Activated CD8-positive, alpha-beta memory T cell treated with anti-CD3 and anti-CD28 coated beads, Interleukin-2, amount 10 ng/mL, durations not matched to agents 7 days and 5 days (primary cell): ENCODE measurements at places on chromosomes 1 and 21. TPM values are rescaled to one million over a fixed set of nuclear protein-coding genes. Genes with fewer than 3 reads are reported as not detected.
A peak's percentile ranks its signal among the peaks of the same experiment; 100 is the strongest.

DNA sequence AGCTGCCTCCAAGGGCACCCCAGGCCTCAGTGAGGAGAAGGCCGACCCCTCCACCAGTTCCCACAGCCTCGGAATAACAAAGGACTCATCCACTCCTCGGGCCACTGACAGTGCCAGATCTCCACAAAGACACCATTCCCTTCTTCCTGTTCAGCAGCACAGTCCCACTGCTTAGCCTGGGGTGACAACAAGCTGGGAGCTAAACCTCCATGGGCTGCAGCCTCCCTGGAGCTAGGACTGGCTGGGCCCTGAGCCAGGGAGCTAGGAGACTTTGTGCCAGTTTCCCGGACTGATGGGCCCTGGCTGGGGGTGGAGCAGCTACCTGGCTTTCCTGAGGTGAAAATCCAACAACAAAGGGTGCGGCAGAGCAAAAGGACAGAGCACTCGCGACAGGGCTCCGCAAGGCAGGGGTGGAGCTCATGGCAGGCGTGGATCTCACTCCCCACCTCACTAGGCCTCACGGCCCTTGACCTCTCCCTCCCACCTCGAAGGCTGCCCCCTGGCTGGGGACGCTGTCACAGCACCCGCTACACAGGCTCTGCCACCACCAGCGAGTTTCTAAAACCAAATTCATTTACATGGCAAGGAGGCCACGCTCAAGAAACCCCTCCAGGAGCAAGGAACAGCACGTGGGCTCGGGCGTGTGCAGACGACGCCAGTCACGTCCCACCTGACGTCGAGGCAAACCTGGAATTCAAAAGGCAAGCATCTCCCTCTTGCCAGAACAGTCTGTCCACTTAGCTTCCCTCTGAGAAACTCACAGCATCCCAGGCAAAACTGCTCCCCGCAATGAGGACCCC, 13.8 kb downstream of the SLC35E2B start:
- DNase-seq: peak; percentile 74

DOCK7 gene
- 6.6 TPM for total RNA-seq

- DNase-seq: peak; percentile 46
Observed at GRCh38 chr1:205493241-205494085, 11.0 kb upstream of the CDK18 start.

- DNase-seq: no peak
Observed at GRCh38 chr1:210715072-210715471, 386.4 kb downstream of the HHAT start.

SUSD4 gene
- total RNA-seq: 0.21 TPM
